Osteoblast (primary cell): ENCODE measurements at places on chromosomes 11 and 22. TPM values are rescaled to one million over a fixed set of nuclear protein-coding genes. Genes with fewer than 3 reads are reported as not detected.

- no peak for DNase-seq
These were observed 72.8 kb upstream of the CCND1 start for GRCh38 chr11:69567951-69568808.

DNA sequence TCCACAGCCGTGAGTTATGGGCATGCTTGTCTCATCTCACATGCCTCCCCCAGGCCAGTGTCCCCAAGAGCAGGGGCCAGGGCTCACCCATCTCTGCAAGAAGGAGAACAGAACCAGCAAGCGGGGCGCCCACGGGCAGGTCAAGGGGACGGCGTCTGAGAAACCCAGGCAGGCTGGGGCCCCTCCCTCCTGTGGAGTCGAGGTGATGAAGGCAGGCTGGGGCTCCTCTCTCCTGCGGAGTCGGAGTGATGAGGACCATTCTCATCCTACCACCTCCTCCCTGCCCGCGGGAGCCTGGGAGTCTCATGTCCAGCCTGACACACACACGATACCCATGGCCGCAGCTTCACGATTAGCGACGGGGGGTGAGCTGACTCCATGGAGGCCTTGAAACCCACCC lies 141.9 kb downstream of the CTTN start:
- DNase-seq = peak; percentile 82

- DNase-seq = peak; percentile 70
These were observed 102.1 kb downstream of the NECTIN1 start for GRCh38 chr11:119626871-119627270.

- DNase-seq = peak; percentile 50
These were observed 135.2 kb upstream of the C11orf58 start for GRCh38 chr11:16603245-16603644.

DNA sequence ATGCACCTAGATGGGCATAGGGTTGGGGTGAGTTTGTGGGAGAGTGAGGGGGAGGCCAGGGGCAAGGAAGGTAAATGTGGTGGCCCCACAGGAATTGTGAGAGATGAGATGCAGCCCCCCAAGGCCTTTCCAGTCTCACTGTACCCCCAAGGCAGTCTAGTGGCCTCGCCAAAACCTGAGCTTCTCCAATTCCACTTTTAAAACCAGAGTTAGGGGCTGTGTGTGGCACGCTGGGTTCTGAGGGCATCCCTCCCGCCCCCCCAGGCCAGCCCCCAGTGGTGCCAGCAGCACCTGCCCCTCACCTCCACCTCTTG lies 40.4 kb downstream of the KCNC1 start:
- DNase-seq = peak; percentile 18

MFRP gene
- not detected in 2 replicates for total RNA-seq

DNA sequence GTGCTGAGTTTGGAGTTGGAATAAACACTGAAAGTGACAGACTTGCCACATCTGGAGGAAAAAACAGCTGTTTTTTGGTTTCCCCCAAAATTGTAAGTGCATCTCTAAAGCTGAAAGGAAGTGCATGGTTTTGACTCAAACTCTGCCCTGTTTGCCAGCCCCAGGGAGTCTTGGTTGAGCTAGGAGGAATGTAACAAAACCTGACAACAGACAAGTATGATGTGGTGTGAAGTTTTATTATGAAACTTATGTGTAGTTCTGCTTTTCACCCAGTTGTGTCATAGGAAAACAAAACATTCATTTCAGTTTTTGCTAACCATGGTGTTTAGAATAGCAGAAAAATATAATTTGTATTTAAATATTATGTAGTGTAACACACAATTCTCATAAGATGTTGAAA lies 31.7 kb upstream of the PDE3B start:
- DNase-seq = no peak

- peak; percentile 91 for DNase-seq
These were observed 790 bp downstream of the RAB1B start for GRCh38 chr11:66268952-66269905.

AQP11 gene
- 2.9 and 4.4 TPM in 2 replicates for total RNA-seq

TCIRG1 gene
- total RNA-seq = 85.4 and 87.5 TPM in 2 replicates

- no peak for DNase-seq
These were observed 72.7 kb downstream of the SIK2 start for GRCh38 chr11:111674941-111675340.

HBG1 gene
- not detected in 2 replicates for total RNA-seq

GRCh38 chr22:42155053-42155543 lies 24.5 kb upstream of the CYP2D6 start:
- peak; percentile 65 for DNase-seq

- DNase-seq = peak; percentile 86
These were observed 1.3 kb downstream of the SELENOM start for GRCh38 chr22:31106001-31106571.

DNA sequence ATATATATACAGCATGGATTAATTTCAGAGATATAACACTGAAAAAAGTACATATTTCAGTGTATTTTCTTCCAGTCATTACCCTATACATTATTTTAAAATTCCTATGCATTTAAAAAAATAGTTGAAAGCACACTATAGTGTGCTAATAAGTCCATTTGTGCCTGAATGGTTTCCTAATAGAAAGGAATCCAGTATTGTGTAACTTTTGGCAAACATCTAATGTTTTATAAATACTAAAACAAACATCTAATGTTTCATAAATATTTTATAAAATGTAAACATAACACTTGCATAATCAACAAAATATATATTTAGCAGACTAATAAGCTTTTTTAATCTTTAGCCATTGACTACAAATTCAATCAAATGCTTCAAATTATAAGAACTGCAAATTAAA lies 126.6 kb upstream of the FIBIN start:
- DNase-seq = no peak

MIOX gene
- under 0.01 TPM in 1 of 2 replicates, not detected in the other for total RNA-seq

- no peak for DNase-seq
These were observed 10.3 kb downstream of the PRDM10 start for GRCh38 chr11:129992161-129992944.

CYP2D6 gene
- 0.29 and 0.36 TPM in 2 replicates for total RNA-seq

DNA sequence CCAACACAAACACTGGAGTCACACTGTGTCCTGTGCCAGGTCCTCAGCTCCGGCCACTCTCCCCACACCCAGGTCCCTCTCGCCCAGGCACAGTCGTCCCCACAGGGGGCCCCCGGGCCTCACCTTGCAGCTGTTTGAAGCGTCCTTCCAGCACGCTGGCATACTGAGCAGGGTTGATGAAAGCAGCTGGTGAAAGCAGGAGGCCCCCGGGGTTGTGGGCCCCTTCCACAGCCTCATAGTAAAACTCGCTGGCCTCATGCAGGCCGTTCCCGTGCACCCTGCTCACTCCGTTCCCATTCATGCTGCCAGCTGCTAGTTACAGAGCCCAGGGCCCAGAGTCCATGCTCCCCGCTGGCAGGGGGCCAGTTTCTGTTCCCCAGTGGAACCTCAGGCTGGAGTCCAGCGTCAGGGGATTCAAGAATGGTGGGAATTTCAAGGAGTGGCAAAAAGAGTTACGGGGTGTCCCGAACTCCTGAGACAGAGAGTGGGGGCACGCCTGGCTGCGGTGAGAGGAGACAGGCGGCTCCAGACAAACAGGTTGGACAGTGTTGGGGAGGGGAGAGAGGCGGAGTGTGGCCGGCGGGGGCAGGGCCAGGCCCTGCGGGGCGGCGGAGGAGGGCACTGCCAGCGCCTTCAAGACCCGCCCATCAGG lies 10.6 kb downstream of the SPTBN2 start:
- peak; percentile 46 for DNase-seq

- no peak for DNase-seq
These were observed 195.4 kb upstream of the ARHGAP20 start for GRCh38 chr11:110907629-110908028.

PUS3 gene
- 13.6 and 14.1 TPM in 2 replicates for total RNA-seq

TBX1 gene
- under 0.01 TPM in 1 of 2 replicates, not detected in the other for total RNA-seq

CLMP gene
- total RNA-seq = 174 and 210 TPM in 2 replicates

- DNase-seq = no peak
These were observed 38.9 kb downstream of the OR10A6 start for GRCh38 chr11:7892059-7892699.

LRRC10B gene
- under 0.01 TPM in 2 replicates for total RNA-seq

DNA sequence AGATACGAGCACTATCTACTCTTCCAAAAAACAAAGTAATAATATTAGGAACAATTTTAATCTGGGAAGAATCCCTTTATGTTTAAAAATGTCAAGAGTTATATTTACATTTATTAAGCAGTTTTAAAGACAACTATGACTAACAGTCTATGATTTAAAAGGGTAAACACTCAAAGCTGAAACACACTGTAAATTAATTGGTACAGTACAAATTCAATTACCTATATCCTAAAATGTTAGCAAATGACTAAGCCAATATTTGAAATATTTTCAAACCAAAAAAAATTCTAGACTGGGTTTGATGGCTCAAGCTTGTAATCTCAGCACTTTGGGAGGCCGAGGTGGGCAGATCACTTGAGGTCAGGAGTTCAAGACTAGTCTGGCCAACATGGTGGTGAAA lies 36.0 kb upstream of the CHRNA10 start:
- DNase-seq = no peak

ZNF215 gene
- total RNA-seq = 4.3 and 5.0 TPM in 2 replicates

CAPRIN1 gene
- 225 and 235 TPM in 2 replicates for total RNA-seq

GRCh38 chr22:47167056-47167455 lies 404.6 kb downstream of the TBC1D22A start:
- peak; percentile 43 for DNase-seq

DNA sequence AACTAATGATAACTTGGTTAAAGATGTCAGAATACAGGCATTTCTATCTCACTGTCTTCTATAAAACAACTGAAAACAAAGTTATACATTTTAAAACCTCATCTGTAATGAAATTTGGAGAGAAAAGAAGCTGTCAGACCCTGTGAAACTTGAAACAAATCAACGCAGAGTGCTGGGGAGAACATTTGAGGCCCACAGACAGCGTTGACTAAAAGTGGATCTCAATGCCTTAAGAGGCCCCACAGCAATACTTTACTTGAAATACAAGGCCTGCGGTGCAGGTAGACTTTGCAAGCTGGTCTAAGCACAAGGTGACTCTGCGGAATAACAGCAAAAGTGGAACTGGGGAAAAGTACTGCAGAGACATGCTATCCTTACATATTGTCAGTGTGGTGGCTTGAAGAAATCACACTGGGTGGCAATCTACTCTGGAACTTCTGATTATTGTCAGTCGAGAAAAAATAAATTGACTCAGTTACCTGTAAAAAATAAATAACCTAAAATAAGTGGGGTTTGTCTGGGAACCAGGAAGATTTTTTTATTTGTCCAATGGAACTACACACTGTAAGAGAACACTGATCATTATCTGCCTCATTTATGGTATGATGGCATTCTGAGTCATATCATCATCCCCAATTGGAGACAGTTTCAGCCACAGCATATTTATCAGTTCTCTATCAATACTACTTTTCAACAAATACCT lies 138.9 kb downstream of the LUZP2 start:
- no peak for DNase-seq

GRCh38 chr11:66845876-66846212 lies 2.6 kb downstream of the RCE1 start:
- DNase-seq = peak; percentile 34

PRR33 gene
- total RNA-seq = not detected in 2 replicates

- peak; percentile 77 for DNase-seq
These were observed 1.2 kb downstream of the CAPRIN1 start for GRCh38 chr11:34052608-34053160.

SYT9 gene
- total RNA-seq = not detected in 2 replicates

DNA sequence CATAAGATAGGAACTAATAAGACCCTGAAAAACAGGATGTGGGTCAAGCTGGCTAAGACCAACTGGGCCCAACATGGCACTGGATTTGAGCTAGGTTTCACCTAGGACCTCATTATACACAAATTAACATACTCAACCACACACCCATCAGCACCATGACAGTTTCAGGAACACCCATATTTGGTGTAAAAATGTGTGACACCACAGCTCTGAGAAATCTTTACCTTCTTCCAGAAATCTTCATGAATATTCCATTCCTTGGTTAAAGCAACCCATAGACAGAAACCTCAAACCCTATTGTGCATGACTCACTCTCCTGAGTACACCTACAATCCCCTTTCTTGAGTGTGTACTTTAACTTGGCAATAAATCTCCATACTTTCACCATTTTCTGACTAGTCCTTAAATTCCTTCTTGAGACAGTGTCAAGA lies 378.8 kb downstream of the DYNC2H1 start:
- no peak for DNase-seq

C11orf97 gene
- total RNA-seq = not detected in 2 replicates

CARD16 gene
- 2.9 and 4.1 TPM in 2 replicates for total RNA-seq

DNA sequence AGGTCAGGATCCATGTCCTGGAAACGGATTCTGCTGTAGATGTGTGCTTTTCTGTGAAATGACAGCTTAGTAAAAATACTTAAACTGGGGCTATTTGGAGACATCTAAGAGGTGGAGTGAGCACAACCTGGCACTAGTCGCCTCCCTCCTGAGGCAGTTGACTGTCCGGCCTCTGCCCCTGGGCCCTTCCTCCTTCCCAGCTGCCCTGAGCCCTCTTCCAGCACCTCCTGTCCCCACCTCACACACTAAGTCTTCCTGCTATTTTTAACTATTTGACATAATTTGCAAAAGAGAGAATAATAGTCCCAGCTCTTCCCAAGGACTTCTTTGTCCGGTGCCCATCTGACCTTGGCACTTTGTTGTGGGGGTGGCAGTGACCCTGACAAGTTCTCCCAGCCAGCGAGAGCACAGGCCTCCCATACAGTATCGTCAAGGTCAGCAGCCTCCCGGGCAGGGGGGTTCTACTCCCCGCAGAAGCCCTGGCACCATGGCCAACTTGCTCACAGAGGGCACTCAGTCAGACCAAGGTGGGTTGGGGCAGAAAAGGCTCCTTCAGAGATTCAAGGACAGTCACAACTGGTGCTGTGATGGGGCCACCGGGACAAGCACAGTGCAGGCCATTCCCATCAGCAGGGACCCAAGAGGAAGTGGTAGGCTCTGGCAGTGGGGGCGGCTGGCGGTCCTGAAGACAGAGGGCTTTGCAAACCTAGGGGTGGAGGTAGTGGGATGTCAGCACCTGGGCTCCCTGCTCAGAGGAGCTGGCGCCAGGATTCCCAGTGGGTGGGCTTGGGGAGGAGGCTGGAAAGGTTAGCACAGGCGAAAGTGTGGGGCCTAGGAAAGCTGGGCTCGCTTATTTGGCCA lies 5.5 kb upstream of the NEAT1 start:
- peak; percentile 77 for DNase-seq

DNA sequence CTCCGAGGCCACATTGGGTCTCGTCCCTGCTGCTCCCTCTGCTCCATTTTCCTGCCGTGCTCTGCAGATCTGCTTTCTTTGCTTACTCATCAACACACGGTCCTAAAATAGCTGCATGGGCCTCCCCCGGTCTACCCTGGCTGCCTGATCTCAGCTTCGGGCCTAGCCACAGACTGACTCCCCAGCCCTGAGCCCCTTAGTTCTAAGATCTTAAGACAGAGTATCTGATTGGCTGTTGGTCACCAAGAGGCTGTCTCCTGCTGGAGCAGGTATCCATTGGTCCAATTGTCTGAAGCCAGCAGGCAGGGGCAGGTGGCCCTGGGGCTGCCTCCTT lies 53.7 kb upstream of the NECTIN1 start:
- peak; percentile 98 for DNase-seq

OR52M1 gene
- total RNA-seq = not detected in 2 replicates
